ENCODE measurements at places on chromosomes 13 and 19. TPM values are rescaled to one million over a fixed set of nuclear protein-coding genes. Genes with fewer than 3 reads are reported as not detected.

SHKBP1 gene
- 17.2 TPM for total RNA-seq

- no peak for DNase-seq
- no peaks in the 10 kb centered on the region for H3K36me3 ChIP-seq
- H3K4me3 ChIP-seq, result no peak overlapping the region
- H3K27ac ChIP-seq, result no peak overlapping the region
- H3K4me1 ChIP-seq, result no peaks in the 10 kb centered on the region
These were observed 346.6 kb downstream of the TBC1D4 start for GRCh38 chr13:75135325-75135825.

GRCh38 chr19:52945652-52946321 lies 16.9 kb downstream of the ZNF816 start:
- DNase-seq, result no peak
- H3K4me3 ChIP-seq, result peak overlapping the region; percentile 14
- H3K27ac ChIP-seq, result no peak overlapping the region
- H3K4me1 ChIP-seq, result peaks cover 4% of the 10 kb centered on the region
- peaks cover 2% of the 10 kb centered on the region for H3K36me3 ChIP-seq

RNF225 gene
- not detected for total RNA-seq

DNA sequence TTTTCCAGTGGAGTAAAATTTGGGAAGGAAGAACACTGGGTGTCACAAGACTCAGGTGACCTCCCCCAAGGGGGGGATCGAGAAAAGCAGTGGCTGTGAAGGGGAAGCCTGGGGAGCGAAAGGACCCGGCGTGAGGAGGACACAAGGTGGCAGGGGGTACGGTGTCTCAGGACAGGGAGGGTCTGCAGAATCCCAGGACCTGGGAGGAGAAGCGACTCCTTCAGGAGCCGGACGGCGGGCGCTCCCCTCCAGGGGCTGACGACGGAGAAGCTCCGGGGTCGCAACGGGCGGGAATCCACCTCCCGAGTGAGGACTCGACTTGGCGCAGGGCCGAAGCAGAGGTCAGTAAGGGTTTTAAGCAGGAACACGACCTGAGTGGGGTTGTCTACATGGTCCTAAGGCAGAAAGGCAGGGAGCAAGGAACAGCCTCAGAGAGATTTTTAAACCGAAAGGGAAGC lies 529 bp downstream of the ZNF836 start:
- peaks cover 14% of the 10 kb centered on the region for H3K4me1 ChIP-seq
- no peaks in the 10 kb centered on the region for H3K27me3 ChIP-seq
- DNase-seq, result peak; percentile 18
- peaks cover 35% of the 10 kb centered on the region for H3K36me3 ChIP-seq
- peak overlapping the region; percentile 76 for H3K4me3 ChIP-seq
- H3K27ac ChIP-seq, result peak overlapping the region; percentile 79

PSG3 gene
- total RNA-seq, result not detected

NLRP9 gene
- not detected for total RNA-seq

- no peak overlapping the region for H3K4me3 ChIP-seq
- H3K27me3 ChIP-seq, result no peaks in the 10 kb centered on the region
- H3K4me1 ChIP-seq, result no peaks in the 10 kb centered on the region
- no peaks in the 10 kb centered on the region for H3K36me3 ChIP-seq
These were observed 59.1 kb downstream of the IRS2 start for GRCh38 chr13:109727251-109727650.

DNA sequence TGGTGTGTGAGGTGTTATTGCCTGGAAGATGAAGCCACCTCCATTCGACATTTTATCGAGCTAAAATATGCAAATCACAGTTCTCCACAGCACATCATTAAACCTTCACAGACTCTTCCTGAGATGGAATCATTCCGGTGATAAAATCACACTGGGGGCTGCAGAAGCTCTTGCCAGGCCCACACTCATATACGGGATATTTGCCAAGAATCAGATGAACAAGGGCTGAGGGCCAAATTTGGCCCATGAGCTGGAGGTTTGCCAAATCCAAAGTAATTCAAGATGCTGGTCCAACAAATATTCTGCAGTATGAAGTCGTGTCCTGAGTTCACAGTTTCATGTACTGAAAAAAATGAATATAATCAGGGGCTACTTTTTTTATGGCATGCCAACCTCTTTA lies 16.7 kb upstream of the RXFP2 start:
- H3K4me1 ChIP-seq, result no peaks in the 10 kb centered on the region
- no peaks in the 10 kb centered on the region for H3K36me3 ChIP-seq
- DNase-seq, result no peak

DNA sequence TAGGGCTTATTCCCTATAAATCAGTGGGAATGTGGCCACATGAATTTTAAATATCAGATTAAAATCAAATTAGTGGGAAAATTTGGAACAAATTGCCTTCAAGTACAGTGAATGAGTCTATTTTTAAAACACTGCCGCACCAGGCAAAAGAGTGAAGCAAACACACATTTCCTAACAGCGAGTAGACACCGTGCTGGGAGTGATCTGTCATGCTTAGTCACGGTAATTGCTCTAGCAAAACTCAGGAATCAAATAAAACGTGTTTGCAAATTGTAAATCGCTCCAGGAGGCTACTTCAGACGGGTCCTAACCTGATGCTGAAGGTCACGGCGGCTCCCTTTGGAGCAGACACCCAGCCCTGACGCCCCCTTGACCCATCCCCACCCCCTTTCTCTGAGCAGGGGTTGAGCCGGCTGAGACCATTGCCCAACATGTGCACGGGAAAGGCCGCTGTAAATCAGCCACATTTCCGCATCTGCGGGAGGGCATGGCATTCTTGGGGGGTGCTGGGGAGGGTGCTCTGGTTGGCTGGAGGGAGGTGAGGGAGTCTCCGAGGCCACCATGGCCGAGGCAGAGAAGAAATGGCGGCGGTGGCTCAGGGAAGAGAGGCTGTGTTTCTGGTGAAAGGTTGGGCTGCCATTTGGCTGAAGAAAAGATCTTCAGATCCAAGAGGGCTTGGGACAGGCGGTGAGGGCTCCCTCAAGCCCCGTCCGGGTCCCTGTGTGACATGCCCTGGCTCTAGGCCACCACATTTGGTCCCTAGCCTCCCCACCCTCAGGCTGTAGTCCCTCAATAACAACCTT lies 8.9 kb downstream of the CEBPA start:
- H3K4me1 ChIP-seq, result no peaks in the 10 kb centered on the region
- H3K4me3 ChIP-seq, result no peak overlapping the region
- peaks cover 17% of the 10 kb centered on the region for H3K27me3 ChIP-seq
- DNase-seq, result no peak
- no peak overlapping the region for H3K27ac ChIP-seq

DNA sequence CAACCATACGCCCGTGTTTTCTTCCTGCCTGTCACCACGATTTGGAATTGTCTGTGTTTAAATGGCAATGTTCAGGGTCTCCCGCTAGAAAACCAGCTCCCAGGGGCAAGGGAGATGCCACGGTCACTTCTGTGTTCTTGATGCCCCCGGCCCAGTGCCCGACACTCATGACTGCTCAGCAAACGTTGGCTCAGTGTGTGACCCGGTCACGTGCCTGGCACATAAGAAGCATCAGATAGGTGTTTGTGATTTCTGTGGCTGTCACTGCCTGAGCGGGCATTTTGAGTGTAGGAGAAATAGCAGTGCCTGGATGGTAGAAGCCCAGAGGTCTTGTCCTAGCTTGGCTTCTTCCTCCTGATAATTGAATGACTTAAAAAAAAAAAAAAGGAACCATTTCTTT lies 15.5 kb downstream of the HDGFL2 start:
- no peaks in the 10 kb centered on the region for H3K4me1 ChIP-seq
- H3K27me3 ChIP-seq, result no peaks in the 10 kb centered on the region
- peaks cover 81% of the 10 kb centered on the region for H3K36me3 ChIP-seq
- no peak for DNase-seq
